Hippocampal formation (tissue), 2 donors: ENCODE measurements at places on chromosomes 7 and 10.

DNA sequence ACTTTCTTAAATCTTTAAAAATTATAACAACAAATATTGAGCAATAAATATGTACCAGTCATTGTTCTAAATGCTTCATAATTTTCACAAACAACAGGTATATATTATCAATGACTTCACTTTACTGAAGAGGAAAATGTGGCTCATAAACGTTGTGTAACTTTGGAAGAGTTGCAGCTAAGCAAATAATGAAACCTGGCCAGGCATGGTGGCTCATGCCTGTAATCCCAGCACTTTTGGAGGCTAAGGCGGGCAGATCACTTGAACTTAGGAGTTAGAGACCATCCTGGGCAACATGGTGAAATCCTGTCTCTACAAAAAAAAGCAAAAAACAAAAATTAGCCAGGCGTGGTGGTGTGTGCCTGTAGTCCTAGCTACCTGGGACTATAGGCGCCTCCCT, 71.9 kb upstream of the AMPH start:
- no peak for DNase-seq

DNA sequence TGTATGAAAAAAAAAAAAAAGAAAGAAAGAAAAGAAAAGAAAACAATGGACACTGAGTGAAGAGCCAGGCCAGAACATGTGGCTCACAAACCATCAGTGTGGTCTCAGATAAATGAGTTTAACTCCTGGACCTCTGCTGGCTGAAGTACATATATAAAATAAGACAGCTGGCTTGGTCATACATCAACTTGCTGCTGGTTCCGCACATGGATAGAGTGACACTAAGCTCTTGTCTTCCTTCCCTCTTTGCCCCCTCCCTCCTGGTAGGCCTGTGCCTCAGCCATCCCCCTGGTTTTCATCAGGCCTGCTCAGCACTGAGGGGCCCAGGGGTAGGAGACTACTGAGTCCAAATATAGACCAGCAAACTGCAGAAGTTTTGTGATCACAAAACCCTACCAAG, 58.1 kb upstream of the DGKI start:
- no peak for DNase-seq

- peak; percentile 78 for DNase-seq
Observed at GRCh38 chr10:72337039-72337629, 17.6 kb downstream of the DNAJB12 start.

- no peak for DNase-seq
Observed at GRCh38 chr7:6228361-6229229, 43.8 kb downstream of the CYTH3 start.

DNA sequence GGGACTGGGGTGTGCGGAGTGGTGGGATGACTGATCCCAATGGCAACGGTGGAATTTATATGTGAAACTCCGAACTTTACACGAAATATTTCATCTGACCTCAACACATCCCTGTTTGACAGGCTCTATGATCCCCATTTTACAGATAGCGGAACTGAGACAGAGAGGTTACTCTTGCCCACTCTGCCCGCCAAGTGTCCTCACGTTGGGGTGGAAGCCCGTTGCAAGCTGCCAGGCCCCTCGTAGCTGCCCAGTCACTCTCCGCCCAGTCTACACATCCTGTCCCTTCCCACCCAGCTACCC, 397 bp upstream of the NFE2L3 start:
- no peak for DNase-seq

DNA sequence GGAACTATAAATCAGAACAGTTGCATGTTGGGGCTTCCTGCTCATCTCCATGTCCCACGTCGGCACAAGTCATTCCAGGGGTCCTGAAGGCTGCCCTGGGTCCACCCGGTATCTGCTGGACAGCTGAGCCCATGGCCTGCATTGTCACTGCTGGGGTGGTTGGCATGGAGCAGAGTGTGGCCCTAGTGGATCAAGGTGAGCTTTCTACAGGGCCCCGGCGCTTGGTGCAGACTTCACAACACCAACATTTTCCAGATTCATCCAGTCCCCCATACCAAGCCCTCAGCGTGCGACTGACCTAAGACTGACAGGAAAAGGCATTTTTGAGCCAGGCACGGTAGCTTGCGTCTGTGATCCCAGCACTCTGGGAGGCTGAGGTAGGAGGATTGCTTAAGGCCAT, 175.5 kb upstream of the LYZL2 start:
- no peak for DNase-seq

DNA sequence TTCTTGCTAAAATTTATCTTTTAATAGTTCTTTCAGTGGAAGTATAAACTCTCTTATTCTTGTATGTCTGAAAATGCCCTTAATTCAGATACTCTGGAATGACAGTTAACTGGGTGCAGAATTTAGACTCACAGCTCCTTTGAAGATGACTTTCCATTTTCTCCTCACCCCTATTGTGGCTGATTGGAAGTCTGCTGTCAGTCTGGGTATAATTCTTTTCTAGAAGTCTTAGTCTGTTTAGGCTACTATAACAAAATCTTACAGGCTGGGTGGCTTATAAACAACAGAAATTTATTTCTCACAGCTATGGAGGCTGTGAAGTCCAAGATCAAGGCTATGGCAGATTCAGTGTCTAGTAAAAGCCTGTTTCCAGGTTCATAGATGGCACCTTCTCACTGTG, 145.2 kb upstream of the GDF10 start:
- no peak for DNase-seq

DNA sequence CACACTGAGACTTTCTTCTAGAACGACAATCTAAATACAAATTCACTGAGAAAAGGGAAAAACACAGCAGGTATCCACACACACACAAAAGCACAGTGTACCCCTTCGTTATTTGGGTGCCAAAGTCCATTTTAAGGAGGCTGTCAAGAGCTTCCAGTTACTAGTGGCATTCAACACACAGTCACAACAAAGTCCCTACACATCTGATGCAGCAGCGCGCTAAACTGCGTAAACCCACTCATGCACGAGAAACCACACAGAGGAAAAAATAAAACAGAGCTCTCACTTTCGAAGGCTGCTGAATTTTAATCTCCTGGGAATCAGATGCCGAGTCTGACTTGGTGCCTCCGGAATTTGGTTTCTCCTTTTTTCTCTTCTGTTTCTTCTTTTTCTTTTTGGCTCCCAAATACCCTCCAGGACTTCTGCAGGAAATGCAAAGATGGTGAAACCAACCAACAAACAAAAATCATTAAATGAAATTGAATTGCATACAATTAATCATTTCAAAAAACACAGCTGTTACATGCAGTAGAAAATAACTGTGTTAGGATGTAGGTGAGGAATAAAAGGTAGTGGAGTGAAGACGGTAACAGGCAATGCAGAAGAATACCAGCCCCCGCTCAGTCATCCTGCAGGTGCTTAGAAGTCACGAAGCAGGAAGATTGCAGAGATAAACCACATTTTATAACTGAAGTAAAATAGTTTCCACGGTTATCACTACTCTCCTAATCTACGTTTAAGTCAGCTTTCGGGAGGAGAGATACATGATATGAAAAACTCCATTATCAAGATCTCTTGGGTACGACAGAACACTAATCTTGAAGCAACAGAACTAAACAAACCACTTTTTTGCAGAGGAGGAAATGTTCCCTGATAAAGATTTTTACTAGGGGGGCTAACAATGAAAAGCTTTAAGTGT, 27.1 kb downstream of the NMT2 start:
- DNase-seq: peak; percentile 13

DNA sequence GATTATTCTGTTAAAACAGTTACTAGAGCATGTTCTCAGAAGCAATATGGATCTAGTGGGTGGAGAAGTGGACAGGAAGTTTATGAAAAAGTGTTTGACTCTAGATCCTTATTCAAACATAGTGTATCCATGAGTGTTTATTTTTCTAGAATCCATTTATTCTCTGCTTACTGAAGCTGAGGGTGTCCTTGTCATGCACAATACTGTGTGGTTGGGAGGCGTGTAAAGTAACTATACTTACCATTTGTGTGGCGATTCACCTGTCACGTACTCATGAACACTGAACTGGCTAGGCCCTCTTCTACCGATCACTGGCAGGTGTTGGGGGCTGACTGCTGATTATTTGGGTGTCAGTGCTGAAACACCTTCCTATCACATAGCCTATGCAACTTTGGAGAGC, 74.0 kb downstream of the POU6F2 start:
- DNase-seq: no peak

DNA sequence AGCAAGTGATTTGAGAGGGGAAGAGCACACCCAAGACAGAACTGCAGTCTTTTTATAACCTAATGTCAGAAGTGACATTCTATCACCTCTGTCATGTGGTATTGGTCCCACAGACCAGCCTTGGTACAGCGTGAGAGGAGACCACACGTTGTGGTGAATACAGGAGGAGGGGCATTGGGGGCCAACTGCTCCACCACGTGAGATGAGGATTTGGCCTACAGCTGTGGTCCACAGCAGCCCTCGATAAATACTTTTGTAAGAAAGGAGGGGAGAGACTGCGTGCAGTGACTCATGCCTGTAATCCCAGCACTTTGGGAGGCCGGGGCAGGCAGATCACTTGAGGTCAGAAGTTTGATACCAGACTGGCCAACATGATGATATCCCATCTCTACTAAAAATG, 243.1 kb downstream of the FGFR2 start:
- DNase-seq: no peak

DNA sequence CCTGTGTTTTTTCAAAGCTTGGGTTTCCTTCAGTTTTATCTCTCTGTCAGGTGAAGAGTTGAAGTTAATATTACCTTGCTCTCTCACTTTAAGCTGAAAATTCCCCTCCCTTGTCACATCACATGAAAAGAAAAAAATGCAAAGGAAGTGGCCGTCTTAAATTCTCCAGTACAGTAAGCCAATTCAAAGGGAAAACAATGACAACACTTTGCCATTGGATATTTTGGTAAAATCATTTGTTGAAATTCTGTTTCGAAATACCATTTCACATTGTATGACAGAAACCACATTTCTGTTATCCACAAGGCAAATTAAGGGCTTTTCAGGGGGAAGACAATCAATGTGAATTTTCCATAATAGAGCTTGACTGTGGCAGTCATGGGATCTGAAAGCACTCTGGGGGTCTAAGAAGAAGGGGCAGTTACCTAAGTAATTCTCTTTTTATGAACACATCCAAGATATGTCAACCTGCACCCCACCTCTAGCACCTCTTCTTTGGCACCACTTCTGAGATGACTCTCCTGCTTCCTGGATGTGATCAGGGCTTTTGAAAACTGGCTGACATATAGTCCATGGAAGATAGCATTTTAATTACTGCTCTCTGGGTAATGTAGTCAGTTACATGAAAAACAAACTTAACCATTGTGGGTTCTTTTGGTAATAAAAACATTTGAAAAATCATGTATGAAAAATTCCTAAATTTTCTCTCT, 63.8 kb downstream of the ENTPD1 start:
- no peak for DNase-seq

DNA sequence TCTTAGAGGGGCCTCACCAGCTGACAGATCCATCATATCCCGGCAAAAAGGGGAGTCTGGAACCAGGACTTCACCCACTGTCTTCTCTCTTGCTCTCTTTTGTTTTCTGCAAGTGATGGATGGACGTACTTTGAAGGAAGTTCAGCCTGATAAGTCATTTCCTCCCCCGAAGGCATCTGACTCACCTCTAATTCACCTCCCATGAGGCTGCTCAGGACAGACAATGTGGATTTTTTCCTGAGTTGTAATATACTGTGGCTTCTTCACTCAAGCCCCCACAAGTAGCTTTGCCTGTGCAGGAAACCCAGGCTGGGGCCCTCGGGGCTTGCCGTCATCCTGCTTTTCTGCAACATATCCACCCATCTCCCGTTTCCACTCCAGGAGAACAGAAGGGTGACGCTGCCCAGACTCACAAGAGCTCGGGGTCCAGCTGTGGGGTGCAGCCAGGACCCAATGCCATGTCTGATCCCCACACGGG, 70.4 kb downstream of the ASB13 start:
- DNase-seq: no peak

DNA sequence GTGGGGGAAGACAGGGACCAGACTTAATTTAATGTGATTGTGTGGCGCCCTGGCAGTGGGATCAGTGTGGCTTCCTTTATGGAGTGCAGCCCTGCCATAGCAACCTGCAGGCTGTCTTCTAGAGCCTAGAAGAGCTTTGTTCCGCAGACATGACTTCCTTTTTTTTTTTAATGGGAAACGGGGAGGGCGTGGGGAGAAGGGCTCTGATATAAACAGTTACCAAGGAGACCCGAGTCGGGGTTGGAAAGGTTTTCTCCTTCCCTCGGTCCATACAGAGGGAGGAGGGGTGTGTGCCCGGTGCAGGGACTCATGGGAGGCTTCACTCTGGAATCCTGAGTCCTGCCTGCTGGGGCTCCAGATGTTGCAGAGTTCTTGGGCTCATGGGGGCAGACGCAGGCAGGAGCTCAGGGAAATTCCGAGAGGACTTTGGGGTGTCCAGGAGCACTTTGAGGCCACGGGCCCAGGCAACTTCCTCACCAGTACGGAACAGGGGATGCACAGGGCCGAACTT, 26.9 kb downstream of the TMEM120A start:
- DNase-seq: peak; percentile 20

GRCh38 chr10:12875100-12875499, 126.4 kb downstream of the CCDC3 start:
- DNase-seq: no peak

DNA sequence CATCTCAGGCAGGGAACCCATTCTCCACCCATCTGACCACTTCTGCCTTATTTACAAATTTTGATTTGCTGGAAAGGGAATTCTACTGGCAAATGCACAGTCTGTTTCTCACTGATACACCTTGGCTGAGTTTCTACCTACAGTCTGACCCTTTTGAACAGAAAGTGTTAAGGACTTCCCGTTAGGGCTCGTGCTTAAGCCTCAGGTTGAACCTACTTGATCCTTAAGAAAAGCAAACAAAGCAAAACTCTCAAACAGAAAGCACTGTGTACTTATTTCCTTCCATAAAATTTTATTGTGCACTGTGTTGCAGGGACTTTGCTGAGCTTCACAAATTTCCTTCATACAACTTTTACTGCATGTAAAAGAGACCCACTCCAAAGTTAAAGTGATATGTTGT, 367.8 kb downstream of the NRG3 start:
- DNase-seq: no peak

- peak; percentile 64 for DNase-seq
Observed at GRCh38 chr7:144027070-144027469, 21.7 kb upstream of the OR2A5 start.

DNA sequence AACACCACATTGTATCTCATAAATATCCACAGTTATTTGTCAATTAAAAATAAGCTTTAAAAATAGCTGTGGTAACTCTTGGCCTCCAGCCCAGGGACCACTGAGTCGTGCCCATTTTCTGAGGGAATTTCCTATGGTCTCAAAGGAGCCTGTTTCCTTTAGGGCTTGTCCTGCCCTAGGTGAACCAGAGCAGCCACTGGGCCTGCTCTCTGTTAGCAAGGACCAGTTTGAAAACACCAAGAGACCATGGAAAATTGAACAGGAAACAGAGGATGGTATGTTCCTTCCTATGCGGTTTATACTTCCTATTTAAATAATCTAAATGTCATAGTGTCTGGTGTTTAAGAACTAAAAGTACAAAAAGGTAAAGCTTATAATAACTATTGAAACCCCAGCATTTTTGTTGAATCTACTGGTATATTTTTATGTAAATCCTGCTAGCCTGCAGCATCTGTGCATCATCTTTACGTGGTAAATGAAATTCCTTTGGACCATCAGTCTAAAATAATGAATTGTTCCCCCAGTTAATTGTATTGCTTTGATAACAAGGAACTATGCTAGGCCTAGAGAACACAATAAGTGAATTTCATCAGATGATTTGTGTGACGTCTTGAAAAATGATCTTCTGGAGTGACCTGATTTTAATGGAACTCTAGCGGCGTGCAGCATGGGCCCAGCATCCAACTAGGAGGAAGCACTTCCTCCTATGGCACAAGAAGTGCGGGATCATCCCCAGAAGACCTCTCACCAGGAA, 333.7 kb downstream of the GFRA1 start:
- DNase-seq: no peak

GRCh38 chr10:96420228-96421009, 61.6 kb upstream of the OPALIN start:
- no peak for DNase-seq
